ENCODE measurements at places on chromosomes 4 and X. TPM values are rescaled to one million over a fixed set of nuclear protein-coding genes. Genes with fewer than 3 reads are reported as not detected.

GRCh38 chrX:51837921-51838320 is 55.5 kb upstream of the MAGED1 start:
- DNase-seq, result no peak

NLGN4X gene
- total RNA-seq, result 5.9 TPM

CNGA1 gene
- total RNA-seq, result 36.8 TPM

GRCh38 chrX:39497702-39498265 is 600.0 kb downstream of the BCOR start:
- no peak for DNase-seq

- DNase-seq, result no peak
These were observed 30.9 kb downstream of the RNF150 start for GRCh38 chr4:141102367-141102766.

DNA sequence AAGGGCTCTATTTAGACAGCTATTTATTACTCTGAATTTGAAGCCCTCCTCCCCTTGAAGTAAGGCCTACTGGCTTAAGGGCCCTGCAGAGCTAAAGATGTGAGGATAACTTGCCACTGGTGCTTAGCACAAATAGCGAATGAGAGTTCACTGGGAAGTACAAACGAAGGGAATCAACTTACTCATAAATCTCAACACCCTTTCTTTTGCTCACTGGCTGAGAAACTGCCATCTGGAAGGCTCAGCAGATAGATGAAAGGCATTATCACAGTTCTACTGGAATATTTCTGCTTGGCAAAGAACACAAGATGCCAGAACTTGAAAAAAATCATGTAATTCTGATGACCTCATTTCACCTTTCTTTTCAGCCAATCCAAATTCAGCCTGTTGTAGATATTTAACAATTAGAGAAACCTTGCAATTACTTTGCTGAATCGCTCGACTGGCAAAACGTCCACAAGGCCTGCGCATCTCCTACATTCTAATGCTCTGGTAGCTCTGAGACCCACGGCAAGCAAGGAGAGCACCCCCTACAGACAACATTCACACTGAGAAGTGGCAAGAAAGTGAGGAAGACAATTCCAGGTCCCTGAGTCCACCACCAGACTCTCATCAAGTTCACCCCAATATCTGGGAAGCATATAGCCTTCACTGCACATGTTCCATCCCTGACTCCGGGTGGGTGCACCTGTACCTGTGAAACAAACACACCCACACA is 27.5 kb downstream of the TSPAN5 start:
- DNase-seq, result no peak

GRCh38 chr4:36189511-36190226 is 54.6 kb downstream of the ARAP2 start:
- DNase-seq, result no peak

DNA sequence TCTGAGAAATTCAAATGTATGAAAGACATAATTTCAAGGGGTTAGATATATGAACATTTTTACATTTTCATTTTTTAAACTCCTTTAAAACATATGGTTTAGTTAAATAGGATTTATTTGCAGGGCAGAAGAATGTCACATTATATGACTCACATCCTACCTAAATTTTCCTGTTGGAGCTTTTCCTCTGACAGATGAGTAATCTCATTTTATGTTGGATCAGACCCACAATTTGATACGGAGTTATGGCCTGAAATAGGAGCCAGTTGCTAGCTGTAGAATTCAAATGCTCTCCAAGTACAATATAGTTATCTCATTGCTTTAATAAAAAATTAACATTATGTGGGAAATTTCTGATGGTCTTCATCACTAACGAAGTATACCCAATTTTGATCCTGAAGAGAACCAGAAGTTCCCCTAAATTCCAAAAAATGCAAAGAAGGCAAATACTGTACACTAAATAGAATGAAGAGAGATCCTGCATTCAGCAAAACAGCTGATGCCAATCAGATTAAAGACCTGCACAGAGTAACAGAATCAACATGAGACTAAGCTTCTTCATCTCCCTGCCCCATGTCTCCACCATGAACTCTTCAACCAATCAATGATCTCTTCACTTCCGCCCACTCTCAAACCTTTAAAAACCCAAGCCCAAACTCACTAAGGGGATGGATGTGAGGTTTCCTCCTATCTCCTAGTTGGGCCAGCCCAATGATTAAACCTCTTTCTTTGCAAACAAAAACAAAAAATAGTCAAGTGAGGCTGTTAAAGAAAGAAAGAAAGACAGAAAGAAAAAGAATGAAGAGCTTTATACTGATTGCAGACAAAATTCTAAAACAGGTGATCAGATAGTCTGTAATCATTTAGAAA is 10.9 kb upstream of the EXOSC9 start:
- no peak for DNase-seq

DNA sequence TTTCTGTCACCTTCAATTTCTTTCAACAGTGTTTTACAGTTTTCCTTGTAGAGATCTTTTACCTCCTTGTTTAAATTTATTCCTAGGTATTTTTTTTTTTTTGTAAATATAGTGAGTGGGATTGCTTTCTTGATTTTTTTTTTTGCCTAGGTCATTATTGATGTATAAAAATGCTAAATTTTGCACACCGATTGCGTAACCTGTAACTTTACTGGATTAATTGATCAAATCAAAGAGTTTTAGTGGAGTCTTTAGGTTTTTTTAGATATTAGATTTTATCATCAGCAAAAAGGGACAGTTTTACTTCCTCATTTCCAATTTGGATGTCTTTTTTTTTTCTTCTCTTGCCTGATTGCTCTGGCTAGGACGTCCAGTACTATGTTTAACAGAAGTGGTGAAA is 40.9 kb downstream of the TEX13A start:
- DNase-seq, result no peak

DNA sequence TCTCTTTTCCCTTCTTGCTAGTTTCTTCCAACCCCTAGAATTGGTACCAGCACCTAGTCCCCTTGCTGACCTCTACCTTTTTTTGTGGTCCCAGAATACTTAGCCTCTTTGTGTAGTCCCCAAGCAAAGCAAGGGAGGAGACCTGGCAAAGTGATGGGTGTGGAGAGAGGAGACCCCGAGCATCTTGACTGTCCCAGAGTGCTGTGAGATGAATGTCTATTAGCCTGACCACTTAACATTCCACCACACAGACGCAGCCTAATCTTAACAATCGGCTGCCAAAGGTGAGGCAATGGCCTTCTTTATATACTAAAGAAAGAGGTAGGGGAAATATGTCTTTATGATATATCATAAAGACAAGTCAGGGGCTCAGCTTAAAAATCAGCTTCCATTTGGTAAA is 55.9 kb downstream of the TRIM2 start:
- DNase-seq, result no peak

GRCh38 chr4:46277165-46277951 is 112.6 kb downstream of the GABRA2 start:
- no peak for DNase-seq

Data from ureter (tissue), 1 donor.